NCI-H1694 (cell line): ENCODE measurements at places on chromosomes 6 and 20.
A peak's percentile ranks its signal among the peaks of the same experiment; 100 is the strongest.

DNA sequence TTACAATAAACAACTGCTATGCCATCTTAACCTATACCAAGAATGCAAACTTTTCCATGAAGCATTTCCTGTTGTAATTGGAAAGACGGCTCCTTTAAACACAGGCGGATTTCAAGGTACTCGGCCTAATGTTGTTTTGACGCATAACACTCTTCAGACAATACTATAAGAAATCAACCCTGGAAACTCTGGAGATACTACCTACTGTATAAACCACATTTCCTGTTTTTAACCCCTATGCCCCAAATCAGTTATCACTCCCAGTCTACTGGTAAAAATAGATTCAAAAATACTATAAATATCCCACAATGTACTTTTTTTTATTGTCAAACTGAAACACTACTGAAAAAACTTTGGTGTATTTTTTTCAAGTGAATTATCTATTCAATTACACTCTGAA lies 118.1 kb downstream of the IRF4 start:
- no peak for DNase-seq

GRCh38 chr6:13046084-13046483 lies 282.3 kb downstream of the TBC1D7 start:
- no peak for DNase-seq

DNA sequence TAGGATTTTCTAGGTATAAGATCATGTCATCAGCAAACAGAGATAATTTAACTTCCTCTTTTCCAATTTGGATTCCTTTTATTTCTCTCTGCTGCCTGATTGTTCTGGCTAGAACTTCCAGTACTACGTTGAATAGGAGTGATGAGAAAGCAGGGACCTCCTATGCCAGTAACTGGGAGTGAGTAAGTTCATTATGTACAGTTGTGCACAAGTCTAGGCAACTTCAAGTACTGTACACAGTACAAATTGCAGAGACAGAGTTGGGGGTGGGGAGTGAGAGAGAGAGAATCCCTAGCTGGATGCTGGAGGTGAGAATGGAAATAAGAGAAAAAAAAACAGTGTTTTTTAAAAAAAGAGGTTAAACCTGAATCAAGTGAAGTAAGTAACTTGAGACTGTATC lies 210.2 kb downstream of the MMUT start:
- no peak for DNase-seq

DNA sequence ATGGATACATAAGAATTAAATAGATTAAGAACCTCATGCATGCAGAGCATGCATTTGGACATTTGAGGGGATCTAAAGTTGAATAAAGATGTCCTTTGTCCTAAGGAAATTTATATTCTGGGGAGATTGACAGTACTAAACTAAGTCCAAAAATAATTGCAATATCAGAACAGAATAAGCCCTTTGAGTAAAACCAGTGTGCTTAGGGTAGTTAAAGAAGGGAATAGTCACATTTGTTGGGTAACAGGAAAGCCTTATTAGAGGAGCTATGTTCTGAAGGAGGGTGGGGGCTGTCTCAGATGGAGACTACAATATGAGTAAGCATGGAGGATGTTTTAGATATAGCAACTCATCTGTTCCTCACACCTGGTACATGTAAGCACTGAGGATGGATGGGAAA lies 35.8 kb downstream of the CDC5L start:
- DNase-seq: no peak

- DNase-seq: no peak
These were observed 392.2 kb upstream of the MARCKS start for GRCh38 chr6:113464960-113465359.

GRCh38 chr6:47478233-47479139 lies 897 bp downstream of the CD2AP start:
- no peak for DNase-seq

GRCh38 chr6:166003569-166003968 lies 164.1 kb downstream of the TBXT start:
- DNase-seq: no peak

DNA sequence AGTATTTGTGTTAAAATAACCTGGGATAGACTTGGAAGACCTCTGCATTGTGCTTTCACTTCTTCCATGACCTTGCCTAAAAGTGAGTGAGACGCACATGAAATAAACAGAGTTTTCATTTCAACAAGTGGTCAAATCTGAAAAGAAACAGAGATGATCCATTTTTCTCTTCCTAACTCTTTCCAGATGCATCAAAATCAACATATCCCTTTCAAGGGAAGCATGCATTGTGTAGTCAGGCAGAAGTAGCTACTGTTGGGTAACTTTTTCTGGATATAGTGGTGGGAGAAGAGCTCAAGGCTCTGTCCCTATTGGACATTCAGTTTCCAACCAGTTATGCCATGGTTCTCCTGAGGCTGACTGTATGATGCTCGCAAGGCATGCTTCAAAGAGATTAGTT lies 233.0 kb upstream of the JAG1 start:
- DNase-seq: no peak

- no peak for DNase-seq
These were observed 637 bp downstream of the UBR2 start for GRCh38 chr6:42564506-42564825.

- DNase-seq: no peak
These were observed 24.7 kb downstream of the SYNJ2 start for GRCh38 chr6:158006331-158006730.

GRCh38 chr20:24950128-24950835 lies 1.2 kb downstream of the CST7 start:
- DNase-seq: no peak

- no peak for DNase-seq
These were observed 305.8 kb upstream of the PRDM1 start for GRCh38 chr6:105780146-105780860.

DNA sequence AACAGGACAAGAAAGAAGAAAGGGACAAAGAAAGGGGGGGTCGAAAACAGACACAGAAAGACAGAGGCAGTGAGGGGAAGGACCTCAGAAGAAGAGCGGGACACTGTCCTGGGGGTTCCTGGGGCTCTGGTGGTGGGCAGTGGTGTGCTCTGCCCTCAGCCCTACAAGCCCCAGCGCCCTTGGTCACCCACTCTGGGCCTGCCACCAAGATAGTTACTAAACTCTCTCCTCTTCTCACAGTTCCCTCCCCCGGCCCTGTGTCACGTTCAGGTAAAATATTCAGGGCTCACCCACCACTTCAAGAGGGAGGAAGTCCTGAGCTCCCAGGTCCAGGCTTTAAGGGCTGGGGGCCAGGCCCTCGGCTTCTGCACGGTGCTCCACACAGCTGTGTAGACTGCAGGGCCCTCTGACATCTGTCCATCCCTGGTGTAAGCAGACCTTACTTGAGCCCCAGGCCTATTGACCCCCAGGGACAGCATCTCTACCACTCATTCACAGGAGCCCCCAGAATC lies 87.4 kb downstream of the MRPL14 start:
- DNase-seq: no peak

DNA sequence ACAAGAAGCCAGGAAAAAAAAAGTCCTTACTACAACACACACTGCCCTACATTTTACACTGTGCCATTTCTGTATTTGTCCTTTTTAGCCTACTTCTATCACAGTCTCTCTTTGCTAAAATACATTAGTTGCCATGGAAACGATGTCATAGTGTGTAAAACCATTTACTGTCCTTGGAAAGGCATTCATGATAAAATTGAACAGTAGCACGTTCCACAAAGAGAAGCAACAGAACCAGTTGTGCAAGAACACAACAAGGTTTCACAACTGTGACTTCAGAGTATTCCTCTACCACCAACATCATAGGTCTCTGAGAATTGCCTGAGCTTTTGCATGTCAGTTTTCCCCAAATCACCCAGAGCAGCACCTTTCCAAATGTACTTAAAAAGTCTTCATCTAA lies 20.5 kb downstream of the FYN start:
- no peak for DNase-seq

GRCh38 chr20:43022568-43022967 lies 167.1 kb downstream of the PTPRT start:
- DNase-seq: no peak

DNA sequence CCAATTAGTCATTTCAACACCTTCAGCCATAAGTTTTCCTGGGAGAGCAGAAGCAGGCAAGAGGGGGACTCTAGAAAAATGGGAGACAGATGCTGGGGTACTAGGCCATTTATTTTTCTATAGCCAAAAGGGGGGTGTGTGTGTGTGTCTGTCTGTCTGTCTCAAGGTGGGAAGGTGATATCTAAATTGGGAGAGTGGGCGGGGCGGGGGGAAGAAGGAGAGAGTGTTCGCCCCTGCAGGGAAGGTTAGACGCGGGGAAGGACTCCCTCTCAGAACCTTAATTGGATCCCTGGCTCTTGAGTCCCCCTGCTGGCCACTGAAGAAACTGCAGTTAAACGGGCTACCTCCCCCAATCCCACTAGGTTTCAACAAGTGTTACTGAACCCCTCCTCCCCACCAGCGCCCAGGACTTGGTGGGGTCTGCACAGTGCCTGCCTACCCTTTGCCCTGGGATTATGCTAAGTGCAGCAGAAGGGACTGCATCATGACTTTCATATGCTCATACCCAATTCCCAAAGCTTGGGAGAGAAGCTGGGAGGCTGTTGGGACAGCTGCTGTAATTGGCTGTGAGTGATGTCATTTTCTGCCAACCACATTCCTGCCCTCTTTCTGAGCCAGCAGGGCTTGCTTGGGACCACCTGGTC lies 45.8 kb downstream of the FOXP4 start:
- DNase-seq: peak; percentile 72
